Activated naive CD8-positive, alpha-beta T cell treated with anti-CD3 and anti-CD28 coated beads, Interleukin-2, amount 10 ng/mL, durations not matched to agents 7 days and 5 days (primary cell): ENCODE measurements at places on chromosomes 12 and 14. TPM values are rescaled to one million over a fixed set of nuclear protein-coding genes. Genes with fewer than 3 reads are reported as not detected.
A peak's percentile ranks its signal among the peaks of the same experiment; 100 is the strongest.

The MMP19 gene
- 0.89 TPM for total RNA-seq

GRCh38 chr12:101929365-101930041 is 52.1 kb downstream of the DRAM1 start:
- peaks cover 4% of the 10 kb centered on the region for H3K4me1 ChIP-seq
- H3K36me3 ChIP-seq = no peaks in the 10 kb centered on the region
- H3K27me3 ChIP-seq = peaks cover 9% of the 10 kb centered on the region
- no peak for DNase-seq
- H3K27ac ChIP-seq = no peak overlapping the region
- H3K4me3 ChIP-seq = no peak overlapping the region

DNA sequence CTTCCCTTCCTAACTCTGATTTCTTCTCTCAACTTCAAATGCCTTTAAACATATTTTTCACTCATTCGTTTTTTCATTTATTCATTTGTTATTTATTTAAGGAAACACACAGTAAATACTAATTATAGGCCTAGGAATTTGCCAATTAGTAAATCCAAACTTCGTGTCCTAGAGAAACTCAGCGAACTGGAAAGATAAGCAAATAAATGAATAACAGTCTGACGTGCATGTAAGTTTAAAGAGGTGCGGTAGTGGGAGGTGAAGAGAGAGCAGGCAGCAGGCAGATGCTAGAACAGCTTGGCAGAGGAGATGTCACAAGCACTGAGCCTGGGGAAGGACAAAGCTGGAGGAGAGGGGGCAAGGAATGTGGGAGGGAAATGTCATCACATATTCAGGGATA is 228.2 kb downstream of the DPY19L2 start:
- no peaks in the 10 kb centered on the region for H3K36me3 ChIP-seq
- no peak overlapping the region for H3K4me3 ChIP-seq
- peaks cover 2% of the 10 kb centered on the region for H3K27me3 ChIP-seq
- DNase-seq = no peak
- no peak overlapping the region for H3K27ac ChIP-seq
- H3K4me1 ChIP-seq = no peaks in the 10 kb centered on the region

GRCh38 chr14:101469382-101470247 is 91.7 kb upstream of the DIO3 start:
- peaks cover 3% of the 10 kb centered on the region for H3K27me3 ChIP-seq
- no peaks in the 10 kb centered on the region for H3K4me1 ChIP-seq
- H3K27ac ChIP-seq = no peak overlapping the region

The ATF7IP gene
- 172 TPM for total RNA-seq

DNA sequence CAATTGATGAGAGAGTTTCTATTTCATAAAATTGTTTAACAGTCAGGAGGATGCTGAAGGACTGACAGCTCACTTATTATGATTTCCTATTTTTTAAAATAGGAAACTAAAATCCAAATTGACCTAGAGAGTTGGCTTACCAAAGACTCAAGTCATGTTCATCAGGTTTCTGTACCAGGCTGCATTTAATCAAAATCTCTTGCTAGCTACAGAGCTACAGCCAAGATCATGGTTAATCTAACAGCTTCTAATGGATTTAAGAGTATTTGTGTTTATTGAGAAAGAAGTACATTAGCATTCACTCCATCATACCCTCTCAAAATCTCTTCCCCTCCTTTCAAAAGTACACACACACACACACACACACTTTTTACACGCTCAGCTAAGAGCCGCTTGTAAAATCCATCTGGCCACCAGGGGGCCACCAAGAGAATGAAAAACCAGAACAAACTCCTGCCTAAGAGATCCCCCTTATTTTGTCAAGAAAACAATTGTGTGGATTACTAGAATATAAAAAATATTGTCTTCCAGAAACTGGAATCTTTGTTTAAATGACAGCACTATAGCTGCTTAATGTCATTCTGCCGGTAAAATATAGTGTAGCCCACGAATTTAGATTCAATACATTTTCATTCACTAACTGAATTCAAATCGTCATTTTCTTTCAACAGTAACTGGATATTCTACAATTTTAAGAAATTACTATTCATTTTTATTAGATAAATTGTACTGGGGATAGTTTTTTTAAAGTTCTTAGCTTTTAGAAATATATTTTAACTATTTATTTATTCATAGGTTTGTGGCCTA is 334.0 kb downstream of the BTG1 start:
- H3K4me1 ChIP-seq = peaks cover 4% of the 10 kb centered on the region
- peak overlapping the region; percentile 11 for H3K27ac ChIP-seq
- DNase-seq = peak; percentile 70

GRCh38 chr12:106645074-106645421 is 62.2 kb downstream of the RFX4 start:
- H3K27me3 ChIP-seq = peaks cover 16% of the 10 kb centered on the region
- no peak overlapping the region for H3K4me3 ChIP-seq
- DNase-seq = no peak

DNA sequence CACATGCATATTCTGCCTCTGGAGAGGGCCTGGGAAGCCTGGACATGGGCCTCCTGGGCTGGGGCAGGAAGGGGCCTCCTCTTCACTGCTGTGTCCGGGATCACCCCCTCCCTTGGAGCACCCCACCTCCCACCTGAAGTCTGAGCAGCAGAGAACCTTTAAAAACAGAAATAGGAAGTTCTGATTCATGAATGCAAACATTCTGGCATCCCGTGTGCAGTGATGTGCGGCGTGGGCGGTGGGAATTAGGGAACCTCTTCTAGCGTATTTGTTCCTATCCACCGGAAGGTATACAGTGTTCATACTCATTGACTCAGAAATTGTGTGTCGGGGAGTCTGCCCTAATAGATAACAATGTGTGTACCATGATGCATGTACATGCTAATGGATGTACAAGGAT is 46.2 kb downstream of the C14orf132 start:
- H3K27me3 ChIP-seq = no peaks in the 10 kb centered on the region
- no peaks in the 10 kb centered on the region for H3K4me1 ChIP-seq
- no peaks in the 10 kb centered on the region for H3K36me3 ChIP-seq
- no peak overlapping the region for H3K27ac ChIP-seq

- H3K36me3 ChIP-seq = no peaks in the 10 kb centered on the region
- peaks cover 7% of the 10 kb centered on the region for H3K4me1 ChIP-seq
- H3K27ac ChIP-seq = no peak overlapping the region
- DNase-seq = no peak
These were observed 74.7 kb upstream of the GZMB start for GRCh38 chr14:24708684-24709083.
